ENCODE measurements at places on chromosomes 12 and 14. TPM values are rescaled to one million over a fixed set of nuclear protein-coding genes. Genes with fewer than 3 reads are reported as not detected.

PTGER2 gene
- 4.3 TPM for total RNA-seq

EIF2S3B gene
- total RNA-seq = 0.77 TPM

C3AR1 gene
- 1.8 TPM for total RNA-seq

DNA sequence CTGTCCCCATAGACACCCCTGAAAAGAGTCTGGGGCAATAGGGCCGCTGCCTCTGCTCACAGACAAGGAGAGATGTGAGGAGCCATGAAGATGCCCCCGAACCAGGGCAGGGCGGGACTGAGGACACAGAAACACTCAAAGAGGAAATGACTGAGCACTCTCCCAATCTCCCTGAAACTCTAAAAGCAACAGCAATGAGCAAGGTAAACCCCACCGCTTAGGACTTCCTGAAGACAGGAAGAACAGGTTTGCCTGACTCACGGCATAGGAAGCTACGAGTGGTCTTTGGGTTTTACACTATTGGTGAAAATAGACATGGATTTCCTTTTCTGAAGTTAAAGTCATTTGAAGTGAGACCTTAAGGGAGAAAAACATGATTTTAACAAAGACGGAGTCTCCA is 32.5 kb downstream of the STX2 start:
- no peaks in the 10 kb centered on the region for H3K27me3 ChIP-seq
- no peak overlapping the region for H3K4me3 ChIP-seq
- no peak overlapping the region for H3K27ac ChIP-seq
- H3K4me1 ChIP-seq = no peaks in the 10 kb centered on the region
- no peaks in the 10 kb centered on the region for H3K36me3 ChIP-seq

- H3K36me3 ChIP-seq = no peaks in the 10 kb centered on the region
- H3K27me3 ChIP-seq = no peaks in the 10 kb centered on the region
These were observed 158.7 kb downstream of the EGLN3 start for GRCh38 chr14:33792009-33792719.

GRCh38 chr14:88437658-88438057 is 52.2 kb downstream of the SPATA7 start:
- DNase-seq = no peak
- H3K4me3 ChIP-seq = no peak overlapping the region

GRCh38 chr12:111330800-111331752 is 37.8 kb downstream of the PHETA1 start:
- H3K4me1 ChIP-seq = no peaks in the 10 kb centered on the region
- H3K36me3 ChIP-seq = no peaks in the 10 kb centered on the region
- H3K27ac ChIP-seq = no peak overlapping the region
- no peak overlapping the region for H3K4me3 ChIP-seq

DNA sequence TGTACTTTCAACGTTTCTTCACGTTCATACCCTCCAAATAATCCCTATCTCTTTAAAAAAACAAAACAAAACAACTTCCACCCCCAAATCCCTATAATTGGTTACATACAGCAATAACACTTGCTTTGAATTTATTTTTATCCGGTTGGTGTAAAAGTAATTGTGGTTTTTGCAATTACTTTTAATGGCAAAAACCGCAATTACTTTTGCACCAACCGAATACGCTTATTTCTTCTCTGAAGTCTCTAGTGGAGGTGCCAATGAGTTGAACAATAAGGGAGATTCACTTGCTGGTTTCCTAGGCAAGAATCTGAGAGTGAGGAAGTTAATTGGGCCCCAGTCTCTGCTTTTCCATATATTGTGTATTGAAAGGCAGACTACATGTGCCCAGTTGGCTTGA is 133.3 kb downstream of the DACT1 start:
- no peak for DNase-seq
- H3K4me3 ChIP-seq = no peak overlapping the region
- peaks cover 4% of the 10 kb centered on the region for H3K4me1 ChIP-seq
- no peaks in the 10 kb centered on the region for H3K27me3 ChIP-seq
- H3K27ac ChIP-seq = peak overlapping the region; percentile 64
- no peaks in the 10 kb centered on the region for H3K36me3 ChIP-seq

- DNase-seq = no peak
- H3K4me1 ChIP-seq = no peaks in the 10 kb centered on the region
- no peak overlapping the region for H3K27ac ChIP-seq
- no peaks in the 10 kb centered on the region for H3K27me3 ChIP-seq
- no peaks in the 10 kb centered on the region for H3K36me3 ChIP-seq
These were observed 189.0 kb upstream of the CCND2 start for GRCh38 chr12:4084573-4084972.

DNA sequence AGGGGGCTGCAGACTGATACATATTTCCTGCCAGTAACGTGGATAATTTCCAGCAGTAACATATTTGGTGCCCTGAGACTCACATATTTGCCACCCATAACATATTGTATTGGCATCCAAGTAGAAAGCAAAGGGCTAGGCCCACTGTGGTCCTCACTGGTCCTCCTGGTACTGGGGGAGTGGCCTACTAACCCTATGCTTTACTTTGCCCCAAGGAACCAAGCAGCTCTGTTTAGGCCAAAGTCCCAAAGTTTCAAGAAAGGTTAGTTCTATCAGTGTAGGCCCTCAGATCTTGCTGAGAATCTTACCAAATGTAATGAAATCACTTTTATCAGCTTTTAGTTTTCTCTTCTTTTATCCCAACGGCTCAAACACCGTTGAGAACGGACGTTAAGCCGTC is 35.4 kb upstream of the NAP1L1 start:
- H3K27me3 ChIP-seq = no peaks in the 10 kb centered on the region
- H3K27ac ChIP-seq = no peak overlapping the region
- H3K36me3 ChIP-seq = no peaks in the 10 kb centered on the region
- no peak overlapping the region for H3K4me3 ChIP-seq

Data from colonic mucosa (tissue), 4 donors.